ENCODE measurements at places on chromosomes 4 and X. TPM values are rescaled to one million over a fixed set of nuclear protein-coding genes. Genes with fewer than 3 reads are reported as not detected.
A peak's percentile ranks its signal among the peaks of the same experiment; 100 is the strongest.

GRCh38 chrX:17588303-17588702 lies 149.0 kb upstream of the SCML1 start:
- DNase-seq, result no peak

GRCh38 chr4:42750091-42750490 lies 93.2 kb upstream of the ATP8A1 start:
- DNase-seq, result no peak

- no peak for DNase-seq
Measured at GRCh38 chrX:103845165-103845653, 13.2 kb upstream of the RAB9B start.

- no peak for DNase-seq
Measured at GRCh38 chr4:162209706-162210105, 45.9 kb upstream of the FSTL5 start.

DNA sequence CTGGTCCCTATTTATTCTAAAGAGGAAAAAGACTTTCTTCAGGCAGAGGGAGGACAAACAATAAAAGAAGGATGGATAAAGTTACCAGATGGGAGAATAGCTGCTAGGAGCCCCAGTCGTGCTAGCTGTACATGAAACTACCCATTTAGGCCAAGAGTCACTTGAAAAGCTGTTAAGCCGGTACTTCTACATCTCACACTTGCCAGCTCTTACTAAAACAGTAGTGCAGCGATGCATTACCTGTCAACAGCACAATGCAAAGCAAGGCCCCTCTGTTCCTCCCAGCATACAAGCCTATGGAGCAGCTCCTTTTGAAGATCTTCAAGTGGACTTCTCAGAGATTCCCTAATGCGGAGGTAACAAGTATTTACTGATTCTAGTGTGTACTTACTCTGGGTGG lies 1138.8 kb downstream of the ARAP2 start:
- DNase-seq, result no peak

GRCh38 chr4:39320381-39321115 lies 45.6 kb downstream of the RFC1 start:
- DNase-seq, result no peak

DNA sequence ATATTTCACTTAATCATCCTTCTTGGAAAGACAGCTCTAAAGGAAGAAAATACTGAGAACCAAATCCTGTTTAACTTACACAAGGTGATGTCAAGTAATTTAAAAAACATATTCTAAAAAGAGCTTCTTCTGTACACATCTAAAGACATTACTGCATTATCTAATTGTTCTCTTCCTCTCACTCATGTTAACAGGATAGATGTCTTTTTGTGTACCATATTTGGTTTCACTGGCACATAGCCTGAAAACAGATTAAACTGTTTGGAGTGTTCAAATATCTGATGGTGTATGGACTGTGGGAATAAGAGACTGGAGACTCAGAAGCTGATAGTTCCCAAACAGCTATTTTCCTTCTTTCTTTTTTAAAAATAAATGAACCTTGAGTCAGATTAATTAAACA lies 213.3 kb upstream of the MAB21L2 start:
- DNase-seq, result no peak

DNA sequence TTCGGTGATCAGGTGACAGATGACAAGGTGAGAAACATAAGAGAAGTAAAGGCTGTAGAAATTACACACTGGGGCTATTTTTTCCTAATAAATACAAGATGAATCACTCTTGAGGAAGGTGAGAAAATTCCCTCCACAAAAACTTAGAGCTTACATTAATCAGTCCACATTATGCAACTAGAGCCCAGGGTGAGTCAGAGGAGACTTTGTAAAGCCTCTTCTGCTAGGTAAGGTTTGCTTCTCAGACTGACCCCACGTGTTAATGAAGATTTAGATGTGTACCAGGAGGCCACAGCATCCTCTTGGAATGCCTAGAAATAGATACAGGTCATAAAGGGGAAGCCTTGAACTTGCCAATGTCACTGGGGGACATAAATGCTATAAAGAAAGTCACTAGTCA lies 396.0 kb upstream of the SMIM31 start:
- DNase-seq, result no peak

GRCh38 chr4:57119054-57119651 lies 9.0 kb upstream of the IGFBP7 start:
- DNase-seq, result peak; percentile 92

DNA sequence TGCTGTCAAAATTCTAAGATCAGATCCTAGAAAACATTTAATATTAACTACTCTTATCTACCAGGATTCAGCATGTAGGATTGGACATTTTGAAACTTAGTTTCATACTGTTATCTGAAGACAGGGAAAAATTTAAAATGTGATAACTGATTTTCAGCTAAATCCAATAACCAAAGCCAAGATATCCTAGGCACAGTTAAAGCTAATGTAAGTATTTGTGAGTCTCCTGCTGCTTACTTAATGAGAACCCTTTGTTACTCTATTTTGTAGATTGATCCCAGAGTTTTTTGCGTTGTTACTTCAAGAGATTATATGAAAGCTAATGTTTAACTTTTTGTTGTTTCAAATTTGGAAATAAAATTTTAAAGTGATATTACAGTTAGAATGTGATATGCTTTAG lies 2.0 kb downstream of the CPE start:
- no peak for DNase-seq

DNA sequence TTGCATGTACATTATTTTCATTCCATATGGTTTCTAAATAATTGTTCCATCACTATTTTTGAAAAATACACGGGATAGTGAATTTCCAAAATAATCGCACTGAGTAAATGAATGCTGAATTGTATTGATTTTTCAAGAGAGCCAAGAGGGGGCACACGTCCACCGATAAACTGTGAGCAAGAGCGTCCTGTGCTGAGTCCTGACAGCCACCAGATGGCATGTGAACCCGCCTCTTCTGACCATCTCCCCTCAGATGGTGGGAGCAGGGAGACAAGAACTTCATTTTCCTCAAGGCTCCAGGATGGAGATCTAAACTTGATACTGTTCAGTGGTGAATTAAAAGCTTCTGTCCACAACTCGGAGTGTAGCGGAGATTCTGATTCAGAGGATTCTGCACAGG lies 30.6 kb upstream of the IL9R start:
- DNase-seq, result no peak

- DNase-seq, result no peak
Measured at GRCh38 chr4:83285055-83285407, 433 bp upstream of the COQ2 start.

DNA sequence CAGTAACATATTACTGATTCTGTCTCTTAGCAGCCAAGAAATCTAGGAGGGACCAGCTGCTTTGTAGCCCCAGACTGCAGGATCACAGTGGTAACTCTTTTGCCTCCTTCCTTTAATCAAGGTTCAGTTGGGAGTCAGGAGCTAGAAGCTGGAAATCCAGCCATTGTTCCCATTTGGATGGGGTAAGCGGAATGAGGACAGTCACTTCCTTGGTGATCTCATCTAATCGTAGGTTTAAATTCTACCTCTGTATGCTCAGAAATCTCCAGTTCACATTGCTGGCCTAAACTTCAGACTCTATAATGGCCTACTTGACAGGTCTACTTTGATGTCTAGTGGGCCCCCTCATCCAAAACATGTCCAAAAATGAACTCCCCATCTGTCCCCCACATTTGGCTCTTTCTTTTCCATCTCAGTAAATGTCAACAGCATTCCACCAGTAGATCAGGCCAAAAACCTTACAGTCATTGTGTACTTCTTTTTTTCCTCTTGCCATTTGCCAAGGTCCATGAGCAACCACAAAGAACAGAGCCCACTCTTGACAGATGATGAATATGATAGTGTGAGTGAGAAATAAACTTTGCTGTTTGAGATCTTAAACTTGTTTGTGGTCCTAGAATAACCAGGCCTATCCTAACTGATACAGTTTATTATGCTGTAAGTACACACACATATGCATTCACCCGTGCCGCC lies 40.1 kb downstream of the WWC2 start:
- no peak for DNase-seq

DNA sequence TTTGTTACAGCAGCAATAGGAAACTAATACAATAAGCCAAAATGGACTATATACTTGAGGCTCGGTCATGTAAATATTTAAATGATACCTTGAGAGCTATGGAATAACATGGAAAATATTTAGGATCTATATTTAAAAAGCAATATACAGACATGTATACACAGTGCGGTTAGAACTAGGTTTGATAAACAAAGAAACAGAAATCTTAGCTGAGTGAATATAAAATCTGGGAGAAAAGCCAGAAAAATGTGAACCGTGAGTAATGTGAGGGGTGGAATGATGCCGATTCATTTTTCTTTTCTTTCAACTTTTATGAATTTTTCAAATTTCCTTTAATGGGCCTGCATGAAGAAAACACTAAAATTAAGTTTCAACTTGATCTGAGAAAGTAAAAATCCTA lies 104.1 kb downstream of the ATXN3L start:
- DNase-seq, result no peak

- DNase-seq, result peak; percentile 81
Measured at GRCh38 chr4:134201216-134202161, at the start of gene PABPC4L. TSS of gene PABPC4L (minus strand) at chr4:134201789. CDS start at chr4:134201019, 770 bp downstream.

GRCh38 chr4:47791965-47792364 lies 45.9 kb downstream of the CORIN start:
- DNase-seq, result no peak

DNA sequence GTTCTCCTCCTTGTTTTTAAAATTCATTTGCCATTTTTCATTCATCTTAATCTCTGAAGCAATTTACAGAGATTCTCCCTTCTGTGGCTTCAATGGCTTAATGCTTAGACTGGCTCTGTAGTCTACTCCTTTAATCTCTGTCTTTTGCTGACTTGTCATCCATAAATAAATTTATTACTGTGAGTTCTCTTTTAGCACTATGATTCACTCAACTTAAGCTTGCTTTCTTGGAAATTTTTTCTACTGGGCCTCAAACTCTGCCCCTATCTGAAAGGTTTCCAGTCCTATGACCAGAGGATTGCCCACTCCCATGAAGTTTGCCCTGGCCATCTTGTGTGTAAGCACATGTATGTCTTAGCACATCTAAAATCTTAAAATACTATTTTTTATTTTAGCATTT lies 251.1 kb downstream of the DCLK2 start:
- DNase-seq, result no peak

DNA sequence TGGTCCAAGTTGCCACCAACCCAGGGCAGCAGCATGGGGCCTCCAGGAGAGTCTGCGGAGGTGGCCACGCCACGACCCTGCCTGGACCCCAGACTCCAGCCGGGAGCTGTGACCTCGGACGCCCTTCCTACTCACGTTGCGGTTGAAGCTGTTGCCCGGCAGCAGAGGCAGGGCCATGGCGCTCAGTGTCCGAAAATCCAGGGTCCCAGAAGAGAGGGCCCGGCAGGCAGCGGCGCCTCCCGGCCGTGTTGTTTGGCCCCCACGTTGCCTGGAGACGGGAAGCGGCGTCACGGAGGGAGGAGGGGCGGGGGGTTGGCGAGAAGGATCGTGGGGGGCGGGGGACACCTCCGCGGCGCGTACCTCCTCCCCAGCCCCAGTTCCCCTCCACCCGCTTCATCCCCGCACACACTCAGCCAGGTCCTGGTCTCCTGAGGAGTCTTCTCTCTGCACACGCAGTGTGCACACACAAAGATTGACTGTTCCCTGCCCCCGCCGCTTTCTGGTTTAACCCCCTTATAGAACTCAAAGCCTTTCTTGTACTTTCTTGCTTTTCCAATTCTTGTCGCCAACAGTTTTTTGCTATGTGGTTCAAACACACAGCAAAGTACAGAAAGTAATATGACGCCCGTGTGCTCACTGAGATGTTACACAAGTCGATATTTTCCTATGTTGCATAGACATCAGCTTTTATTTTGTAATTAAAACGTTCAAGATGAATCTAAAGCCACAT lies at the start of gene EFHC2:
TSS of gene EFHC2 (minus strand) at position 261 of the 730 bp plus-strand sequence. CDS start at position 177, 84 bp downstream.
- no peak for DNase-seq

GRCh38 chrX:48573690-48574269 lies 504 bp upstream of the RBM3 start:
- DNase-seq, result no peak

DNA sequence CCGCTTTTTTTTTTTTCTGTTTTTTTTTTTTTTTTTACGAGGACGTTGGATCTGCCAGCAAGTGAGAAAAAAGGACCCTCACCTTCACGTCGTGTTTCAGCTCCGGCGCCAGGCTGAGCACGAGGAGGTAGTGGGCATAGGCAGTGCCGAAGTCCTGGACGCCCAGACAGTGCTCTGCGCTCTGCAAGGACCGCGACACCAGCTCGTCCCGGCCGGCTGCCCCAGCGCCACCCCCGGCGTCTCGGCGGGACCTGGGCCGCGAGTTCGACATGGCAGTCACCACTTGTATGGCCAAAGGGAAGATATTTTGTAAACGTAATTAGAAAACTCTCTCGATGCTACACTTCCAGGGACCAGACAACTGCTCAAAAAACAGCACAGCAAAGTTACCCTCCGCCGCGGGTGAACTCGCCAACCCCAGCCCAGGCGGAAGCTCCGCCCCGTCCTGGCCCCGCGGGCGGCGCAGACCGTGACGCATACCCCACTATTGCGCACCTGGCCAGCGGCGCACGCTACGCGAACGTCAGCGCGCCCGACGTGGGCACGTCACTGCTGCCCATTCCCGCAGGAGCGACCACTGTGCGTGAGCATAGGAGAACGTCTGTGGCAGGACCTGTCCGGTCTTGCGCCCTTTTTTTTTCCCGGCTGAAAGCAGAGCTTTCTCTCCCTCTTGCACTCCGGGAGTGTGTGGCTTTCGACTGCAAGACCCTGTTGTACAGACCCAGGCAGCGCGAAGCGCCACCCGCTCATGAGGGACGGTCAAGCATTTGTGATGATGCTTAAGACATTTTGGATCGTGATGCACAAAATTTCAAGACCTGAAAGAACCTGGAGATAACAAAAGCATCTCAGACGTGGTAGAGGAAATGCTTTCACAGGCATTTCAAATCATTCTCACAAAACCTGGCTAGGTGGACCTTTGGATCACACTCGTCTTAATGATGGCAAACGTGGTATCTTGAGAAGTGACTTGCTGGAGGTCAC lies at the start of gene PRMT9:
TSS of gene PRMT9 (minus strand) at position 447 of the 984 bp plus-strand sequence. CDS start at position 271, 176 bp downstream.
- peak; percentile 96 for DNase-seq

GPRASP3 gene
- 2.5 TPM for total RNA-seq

RPL34 gene
- 861 TPM for total RNA-seq

TMEM31 gene
- not detected for total RNA-seq

ITIH6 gene
- 0.08 TPM for total RNA-seq

MPC1L gene
- not detected for total RNA-seq

TEX13B gene
- total RNA-seq, result not detected

All from chondrocyte (in vitro differentiated cells).